ENCODE measurements at places on chromosomes 16 and 17.
A peak's percentile ranks its signal among the peaks of the same experiment; 100 is the strongest.

GRCh38 chr16:13906168-13907089, 13.5 kb upstream of the ERCC4 start:
- no peak for DNase-seq

DNA sequence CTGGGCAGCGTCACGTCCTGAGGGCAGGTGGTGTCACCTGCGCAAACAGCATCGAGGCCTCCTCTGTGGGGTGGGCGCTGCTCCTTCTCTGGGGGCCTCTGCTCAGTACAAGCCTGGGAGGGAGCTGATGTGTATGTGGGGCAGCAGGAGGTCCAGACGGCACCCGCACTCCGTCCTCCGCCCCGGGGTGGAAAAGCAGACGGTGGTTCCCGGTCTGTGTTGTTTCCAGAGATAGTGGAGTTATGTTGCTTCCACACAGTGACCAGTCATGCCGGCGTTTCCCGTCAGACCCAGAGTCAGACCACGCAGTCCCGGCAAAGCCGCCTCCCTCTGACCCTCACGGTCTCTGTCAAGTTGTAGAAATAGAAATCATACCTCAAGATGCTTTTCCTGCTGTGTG, 13.7 kb upstream of the RPL13 start:
- DNase-seq = no peak

DNA sequence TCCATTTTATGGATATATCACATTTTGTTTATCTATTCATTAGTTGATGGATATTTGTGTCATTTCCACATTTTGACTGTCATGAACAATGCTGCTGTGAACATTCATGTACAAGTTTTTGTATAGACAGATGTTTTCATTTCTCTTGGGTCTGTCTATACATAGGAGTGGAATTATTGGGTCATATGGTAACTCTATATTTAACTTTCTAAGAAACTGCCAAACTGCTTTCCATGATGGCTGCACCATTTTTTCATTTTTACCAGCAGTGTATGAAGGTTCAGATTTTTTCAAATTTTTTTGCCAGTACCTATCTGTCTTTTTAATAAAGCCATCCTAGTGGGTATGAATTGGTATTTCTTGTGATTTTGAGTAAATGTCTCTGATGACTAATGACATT, 15.5 kb downstream of the NFAT5 start:
- no peak for DNase-seq

- peak; percentile 69 for DNase-seq
These were observed 790 bp downstream of the CRHR1 start for GRCh38 chr17:45784741-45785479.

GRCh38 chr17:77959126-77959925, 823 bp downstream of the TNRC6C start:
- DNase-seq = no peak

DNA sequence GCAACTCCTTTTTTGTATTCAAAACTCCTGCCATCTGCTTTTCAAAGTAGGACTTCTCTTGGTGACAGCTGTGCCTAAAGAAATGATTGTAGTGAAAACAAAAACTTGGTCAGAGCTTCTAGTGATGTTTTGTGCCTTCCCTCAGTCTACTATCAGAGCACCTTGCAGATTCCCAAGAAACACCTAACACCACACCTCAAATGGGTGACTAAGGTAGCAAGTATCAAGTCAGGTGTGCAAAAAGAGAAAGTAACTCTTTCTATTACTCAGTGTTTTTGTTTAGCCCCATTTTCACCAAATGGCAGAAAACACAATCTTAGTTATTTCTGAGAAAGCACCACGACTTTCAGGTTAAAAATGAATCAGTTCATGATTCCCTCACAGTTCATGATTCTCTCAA, 2.0 kb upstream of the PMFBP1 start:
- no peak for DNase-seq

- DNase-seq = no peak
These were observed 101.6 kb upstream of the KIF2B start for GRCh38 chr17:53721101-53721500.

- no peak for DNase-seq
These were observed 13.5 kb downstream of the PAM16 start for GRCh38 chr16:4337540-4338088.

- no peak for DNase-seq
These were observed 258.7 kb downstream of the SOX9 start for GRCh38 chr17:72379516-72379915.

DNA sequence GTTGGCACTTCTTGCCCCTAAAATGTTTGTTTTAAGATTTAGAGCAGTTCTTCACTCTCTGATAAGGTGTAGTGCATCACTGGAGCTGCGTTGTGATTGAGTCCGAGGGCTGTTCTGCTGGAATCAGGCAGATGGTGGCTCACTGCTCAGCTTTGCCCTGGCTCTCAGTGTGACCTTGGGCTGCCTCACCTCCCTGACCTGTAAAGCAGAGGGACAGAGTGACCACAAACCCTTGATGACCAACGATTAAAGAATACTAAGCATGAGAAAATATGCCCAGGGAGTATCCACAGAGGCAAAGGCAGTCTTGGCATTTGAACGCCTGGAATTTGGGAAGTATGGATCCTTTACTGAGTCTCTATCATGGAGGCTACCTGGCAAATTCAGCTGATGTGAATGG, 18.1 kb downstream of the CMIP start:
- no peak for DNase-seq

DNA sequence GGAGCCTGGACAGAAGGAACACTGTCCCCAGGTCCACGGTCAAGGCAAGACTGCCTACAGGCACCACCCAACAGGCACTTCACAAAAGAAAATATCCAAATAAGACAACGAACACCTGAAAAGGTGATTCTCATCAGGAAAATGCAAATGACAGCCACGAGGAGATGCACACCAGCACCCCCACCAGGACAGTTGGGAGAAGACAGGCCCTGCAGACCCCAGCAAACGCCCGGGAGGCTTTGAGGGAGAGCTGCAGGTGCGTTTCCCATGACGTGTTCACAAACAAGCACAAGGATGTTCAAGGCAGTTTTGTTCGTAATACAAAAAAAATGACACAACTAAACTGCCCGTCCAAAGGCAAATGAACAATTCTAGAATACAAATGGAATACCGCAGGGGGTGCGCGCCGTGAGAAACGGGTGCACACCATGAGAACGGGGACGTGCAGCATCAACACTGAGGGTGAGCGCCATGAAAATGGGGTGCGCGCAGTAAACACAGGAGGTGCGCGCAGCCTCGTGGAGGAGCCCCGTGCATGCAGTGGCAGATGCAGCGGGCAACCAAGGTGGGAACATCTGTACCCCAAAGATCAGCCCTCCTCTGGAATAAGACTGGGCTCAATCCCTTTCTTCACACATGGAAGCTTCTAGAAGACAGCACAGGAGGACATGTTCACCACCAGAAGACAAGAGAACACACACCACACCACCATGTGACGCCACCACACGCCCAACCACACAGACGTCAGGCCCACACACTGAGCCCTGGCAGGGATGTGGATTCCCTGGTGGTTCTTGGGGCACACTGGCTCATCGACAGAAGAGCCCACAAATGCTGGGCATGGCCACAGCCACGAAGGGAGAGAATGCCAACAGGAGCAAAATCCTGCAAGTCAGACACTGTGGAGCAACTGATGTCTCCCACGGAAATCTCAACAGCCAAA, 91.2 kb downstream of the ZNF778 start:
- DNase-seq = no peak

- no peak for DNase-seq
These were observed 3.3 kb downstream of the TMEM94 start for GRCh38 chr17:75459590-75460267.

Data from NCI-H1436 (cell line).